ENCODE measurements at places on chromosomes 16 and 17.

DNA sequence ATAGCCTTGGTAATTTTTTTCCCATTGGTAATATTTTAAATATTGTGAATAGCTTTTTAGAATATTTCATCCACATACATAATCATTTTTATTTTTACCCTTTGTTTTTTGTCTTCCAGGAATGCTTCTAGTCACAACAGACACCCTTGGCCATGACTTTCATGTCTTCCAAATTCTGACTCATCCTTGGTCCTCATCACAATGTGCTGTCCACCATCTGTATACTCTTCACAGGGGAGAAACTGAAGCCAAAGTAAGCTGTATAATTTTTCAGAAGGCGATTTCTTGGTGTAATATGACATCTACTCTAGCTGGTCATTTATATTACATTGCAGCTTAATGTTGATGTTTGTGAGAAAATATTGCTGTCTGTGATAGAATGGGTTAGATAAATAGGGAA lies 269.4 kb downstream of the BCAS3 start:
- DNase-seq, result no peak

GRCh38 chr16:57959804-57960203 lies 11.1 kb downstream of the CNGB1 start:
- DNase-seq, result no peak

DNA sequence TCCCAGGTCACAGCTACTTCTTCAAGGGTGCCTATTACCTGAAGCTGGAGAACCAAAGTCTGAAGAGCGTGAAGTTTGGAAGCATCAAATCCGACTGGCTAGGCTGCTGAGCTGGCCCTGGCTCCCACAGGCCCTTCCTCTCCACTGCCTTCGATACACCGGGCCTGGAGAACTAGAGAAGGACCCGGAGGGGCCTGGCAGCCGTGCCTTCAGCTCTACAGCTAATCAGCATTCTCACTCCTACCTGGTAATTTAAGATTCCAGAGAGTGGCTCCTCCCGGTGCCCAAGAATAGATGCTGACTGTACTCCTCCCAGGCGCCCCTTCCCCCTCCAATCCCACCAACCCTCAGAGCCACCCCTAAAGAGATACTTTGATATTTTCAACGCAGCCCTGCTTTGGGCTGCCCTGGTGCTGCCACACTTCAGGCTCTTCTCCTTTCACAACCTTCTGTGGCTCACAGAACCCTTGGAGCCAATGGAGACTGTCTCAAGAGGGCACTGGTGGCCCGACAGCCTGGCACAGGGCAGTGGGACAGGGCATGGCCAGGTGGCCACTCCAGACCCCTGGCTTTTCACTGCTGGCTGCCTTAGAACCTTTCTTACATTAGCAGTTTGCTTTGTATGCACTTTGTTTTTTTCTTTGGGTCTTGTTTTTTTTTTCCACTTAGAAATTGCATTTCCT lies 3.4 kb upstream of the LPCAT2 start:
- no peak for DNase-seq

GRCh38 chr17:79046197-79046915 lies 22.4 kb downstream of the C1QTNF1 start:
- no peak for DNase-seq

DNA sequence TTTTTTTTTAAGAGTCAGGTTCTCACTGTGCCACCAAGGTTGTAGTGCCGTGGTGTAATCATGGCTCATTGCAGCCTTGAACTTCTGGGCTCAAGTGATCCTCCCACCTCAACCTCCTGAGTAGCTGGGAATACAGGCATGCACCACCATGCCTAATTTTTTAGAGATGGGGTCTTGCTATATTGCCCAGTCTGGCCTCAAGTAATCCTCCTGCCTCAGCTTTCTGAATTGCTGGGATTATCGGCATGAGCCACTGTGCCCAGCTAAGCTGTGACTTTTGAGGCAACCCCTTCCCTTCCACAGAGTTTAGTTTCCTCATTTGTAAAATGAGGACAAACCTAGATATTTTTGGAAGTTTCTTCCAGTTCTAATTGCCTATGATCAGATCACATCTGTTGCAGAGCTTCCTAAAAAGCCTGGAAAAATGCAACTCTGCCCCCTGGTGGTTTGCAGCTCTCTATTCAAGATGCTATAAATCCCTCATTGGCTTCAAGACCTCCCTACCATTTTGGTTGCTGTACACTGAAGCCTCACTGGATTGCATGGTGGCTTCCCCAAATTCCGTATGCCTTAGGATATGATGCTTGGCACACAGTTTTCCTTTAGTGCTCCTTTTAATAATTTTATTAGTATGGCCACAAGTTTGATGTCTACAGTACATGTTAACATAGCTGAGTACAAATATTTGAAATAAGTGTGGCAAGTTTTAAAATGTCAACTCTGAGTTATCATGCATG lies 19.3 kb downstream of the GDE1 start:
- DNase-seq, result peak; percentile 53

DNA sequence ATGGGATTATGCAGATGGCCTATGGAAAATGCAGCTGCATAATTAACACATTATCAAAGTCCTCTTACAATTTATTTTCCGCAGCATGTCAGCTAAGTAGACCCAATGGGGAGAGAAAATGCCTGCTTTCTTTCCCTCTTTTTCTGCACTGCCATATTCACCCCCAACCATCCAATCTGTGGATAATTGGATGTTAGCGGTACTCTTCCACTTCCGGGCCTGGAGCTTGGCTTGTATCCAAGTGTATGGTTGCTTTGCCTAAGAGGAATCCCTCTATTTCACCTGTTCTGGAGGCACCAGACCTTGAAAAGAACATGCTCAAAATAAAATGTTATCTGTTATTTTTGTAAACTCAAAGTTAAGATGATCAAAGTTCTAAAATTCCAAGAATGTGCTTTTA lies 41.1 kb upstream of the CACNG3 start:
- no peak for DNase-seq

GRCh38 chr17:73141411-73141810 lies 23.4 kb upstream of the SSTR2 start:
- no peak for DNase-seq

DNA sequence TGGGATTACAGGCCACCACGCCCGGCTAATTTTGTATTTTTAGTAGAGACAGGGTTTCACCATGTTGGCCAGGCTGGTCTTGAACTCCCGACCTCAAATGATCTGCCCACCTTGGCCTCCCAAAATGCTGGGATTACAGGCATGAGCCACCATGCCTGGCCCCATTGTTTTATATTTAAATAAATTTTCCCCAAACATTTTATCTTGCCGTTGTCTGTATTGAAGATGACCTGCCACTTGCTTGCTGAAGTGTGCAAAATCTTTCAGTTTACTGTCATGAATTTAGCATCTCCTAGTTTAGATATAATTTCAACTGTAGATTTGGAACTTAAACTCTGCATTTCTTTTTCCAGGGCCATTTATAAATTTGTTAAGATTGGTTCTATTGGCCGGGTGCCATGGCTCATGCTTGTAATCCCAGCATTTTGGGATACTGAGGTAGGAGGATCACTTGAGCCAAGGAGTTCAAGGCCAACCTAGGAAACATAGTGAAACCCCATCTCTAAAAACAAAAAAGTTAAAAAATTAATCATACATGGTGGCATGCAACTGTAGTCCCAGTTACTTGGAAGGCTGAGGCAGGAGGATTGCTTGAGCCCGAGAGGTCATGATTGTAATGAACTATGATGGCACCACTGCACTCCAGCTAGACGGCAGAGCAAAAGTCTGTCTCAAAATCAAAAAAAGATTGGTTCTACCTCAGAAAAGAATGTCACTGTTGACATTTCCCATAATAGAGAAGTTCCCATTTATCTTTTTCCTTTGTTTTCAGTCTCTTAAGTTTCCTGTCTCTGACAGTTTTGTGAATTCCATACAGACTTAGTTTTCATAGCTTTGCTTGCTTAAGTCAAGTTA lies 84.4 kb downstream of the VMP1 start:
- DNase-seq, result no peak

DNA sequence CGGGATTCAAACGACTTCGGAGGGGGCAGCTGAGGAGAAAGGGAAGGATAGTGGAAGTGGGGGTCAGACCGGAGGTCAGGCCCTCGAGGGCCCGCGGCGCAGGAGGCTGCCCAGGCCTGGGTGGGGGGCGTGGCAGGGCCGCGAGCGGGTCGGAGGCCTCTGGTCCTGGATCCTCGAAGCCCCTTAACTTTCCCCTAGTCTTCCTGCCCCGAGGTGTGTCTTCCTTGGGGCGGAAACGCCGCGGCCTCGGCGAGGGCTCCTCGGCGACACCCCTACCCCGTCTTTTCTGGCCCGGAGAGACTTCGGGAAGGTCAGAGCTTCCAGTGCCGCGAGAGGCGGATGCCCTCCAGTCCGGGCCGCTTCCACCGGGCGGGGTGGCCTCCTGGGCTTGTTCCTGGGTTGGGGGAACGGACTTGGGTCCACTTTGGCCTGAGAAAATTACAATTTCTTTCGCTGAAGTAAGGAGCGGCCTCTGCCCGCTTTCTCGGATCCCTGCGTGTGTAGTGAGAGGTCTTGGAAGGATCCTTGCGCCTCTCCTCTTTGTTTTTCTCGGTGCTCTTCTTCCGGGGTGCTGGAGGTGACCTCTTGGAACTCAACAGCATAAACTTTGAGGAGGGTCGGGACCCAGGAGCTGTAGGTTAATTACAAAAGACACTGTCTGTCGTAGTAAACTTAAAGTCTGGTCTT lies 491 bp downstream of the IST1 start:
- no peak for DNase-seq

GRCh38 chr16:25709213-25709612 lies 17.5 kb downstream of the HS3ST4 start:
- no peak for DNase-seq

- DNase-seq, result no peak
Measured at GRCh38 chr16:57386381-57386951, 14.2 kb downstream of the CX3CL1 start.

- no peak for DNase-seq
Measured at GRCh38 chr17:51650772-51651171, 390.4 kb downstream of the UTP18 start.

DNA sequence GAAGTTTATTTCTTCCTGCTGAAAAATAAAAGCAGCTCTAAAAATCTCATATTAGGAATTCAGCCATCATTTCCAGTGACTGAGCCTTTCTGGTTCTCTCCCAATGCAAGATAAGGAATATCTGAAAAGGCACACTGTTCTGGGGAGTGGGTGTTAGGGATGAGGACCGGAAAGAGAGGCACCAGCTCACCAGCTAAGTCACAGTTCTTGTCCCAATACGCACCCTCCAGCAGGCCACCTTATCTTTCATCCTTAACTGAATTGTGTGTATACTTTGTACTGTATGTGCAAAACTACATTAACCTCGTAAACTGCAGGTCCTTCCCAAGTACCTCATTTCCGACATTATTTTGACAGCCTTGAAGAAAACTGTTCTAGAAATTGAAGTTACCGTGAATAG lies 11.0 kb downstream of the AMFR start:
- DNase-seq, result no peak

DNA sequence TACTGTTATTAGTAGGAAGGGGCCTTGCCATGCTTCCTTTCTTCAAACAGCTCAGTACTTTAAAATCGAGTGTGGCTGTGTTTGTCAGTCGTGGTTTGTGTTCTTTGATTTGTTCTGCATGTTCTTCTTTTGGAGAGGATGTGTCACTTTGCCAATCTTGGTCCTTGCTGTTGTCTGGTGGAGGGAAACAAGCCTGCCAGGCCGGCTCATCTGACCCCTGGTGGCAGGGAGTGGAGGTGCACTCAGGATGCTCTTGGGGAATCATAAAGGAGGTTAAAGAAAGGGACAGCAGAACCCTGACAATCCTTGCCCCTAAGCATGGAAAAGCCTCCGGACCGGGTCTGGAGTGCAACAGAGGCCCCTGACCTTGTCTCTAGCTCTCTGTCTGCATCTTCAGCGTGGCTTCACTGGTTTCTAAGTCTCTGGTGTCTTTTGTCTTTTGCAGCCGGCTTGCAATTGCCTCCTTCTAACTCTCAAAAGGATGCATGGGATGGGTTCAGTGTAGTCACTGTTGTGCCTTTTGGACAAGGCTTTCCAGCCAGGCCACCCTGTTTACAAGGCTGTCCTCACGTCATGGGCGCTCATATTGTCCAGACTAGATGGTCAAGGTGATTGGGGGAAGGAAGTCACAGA lies 135.8 kb downstream of the WWOX start:
- peak; percentile 54 for DNase-seq

DNA sequence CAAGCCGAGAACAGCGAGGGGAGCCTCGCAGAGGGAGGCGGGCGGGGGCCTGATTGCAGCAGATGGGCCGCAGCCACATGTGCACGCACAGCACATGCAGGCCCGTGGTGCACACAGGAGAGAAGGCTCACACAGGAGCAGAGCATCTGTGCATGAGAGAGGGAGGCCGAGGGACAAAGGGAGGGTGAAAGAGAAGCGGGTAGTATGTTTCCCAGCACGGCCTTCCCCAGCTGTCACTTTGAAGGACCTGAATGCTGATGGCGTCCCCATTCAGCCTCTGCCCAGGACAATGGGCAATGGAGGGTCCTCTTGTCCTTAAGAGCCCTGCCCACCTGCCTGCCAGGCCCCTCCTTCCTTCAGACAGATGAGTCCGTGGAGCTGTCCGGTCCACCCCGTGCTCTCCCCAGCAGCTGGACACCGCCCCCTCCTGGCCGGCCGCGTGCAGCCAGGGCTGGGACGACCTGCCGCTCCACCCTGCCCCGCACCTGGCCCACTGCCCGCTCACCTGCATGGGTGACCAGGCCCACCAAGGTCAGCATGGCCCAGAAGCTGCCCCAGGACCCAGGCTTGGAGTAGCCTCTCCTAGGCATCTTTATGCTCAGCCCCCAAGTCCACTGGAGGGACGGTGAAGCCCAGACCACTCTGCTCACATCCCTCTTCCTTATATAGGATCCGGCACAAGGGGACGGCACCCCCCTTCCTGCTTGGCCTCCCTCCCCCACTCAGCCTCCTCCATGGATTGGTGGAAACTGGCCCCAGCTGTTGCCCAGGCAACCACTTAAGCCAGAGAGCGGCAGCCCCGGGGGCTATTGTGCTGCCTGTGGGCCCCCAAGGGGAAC lies at the start of gene BTBD17:
TSS of gene BTBD17 (minus strand) at position 639 of the 839 bp plus-strand sequence. CDS start at position 590, 49 bp downstream.
- DNase-seq, result no peak

DNA sequence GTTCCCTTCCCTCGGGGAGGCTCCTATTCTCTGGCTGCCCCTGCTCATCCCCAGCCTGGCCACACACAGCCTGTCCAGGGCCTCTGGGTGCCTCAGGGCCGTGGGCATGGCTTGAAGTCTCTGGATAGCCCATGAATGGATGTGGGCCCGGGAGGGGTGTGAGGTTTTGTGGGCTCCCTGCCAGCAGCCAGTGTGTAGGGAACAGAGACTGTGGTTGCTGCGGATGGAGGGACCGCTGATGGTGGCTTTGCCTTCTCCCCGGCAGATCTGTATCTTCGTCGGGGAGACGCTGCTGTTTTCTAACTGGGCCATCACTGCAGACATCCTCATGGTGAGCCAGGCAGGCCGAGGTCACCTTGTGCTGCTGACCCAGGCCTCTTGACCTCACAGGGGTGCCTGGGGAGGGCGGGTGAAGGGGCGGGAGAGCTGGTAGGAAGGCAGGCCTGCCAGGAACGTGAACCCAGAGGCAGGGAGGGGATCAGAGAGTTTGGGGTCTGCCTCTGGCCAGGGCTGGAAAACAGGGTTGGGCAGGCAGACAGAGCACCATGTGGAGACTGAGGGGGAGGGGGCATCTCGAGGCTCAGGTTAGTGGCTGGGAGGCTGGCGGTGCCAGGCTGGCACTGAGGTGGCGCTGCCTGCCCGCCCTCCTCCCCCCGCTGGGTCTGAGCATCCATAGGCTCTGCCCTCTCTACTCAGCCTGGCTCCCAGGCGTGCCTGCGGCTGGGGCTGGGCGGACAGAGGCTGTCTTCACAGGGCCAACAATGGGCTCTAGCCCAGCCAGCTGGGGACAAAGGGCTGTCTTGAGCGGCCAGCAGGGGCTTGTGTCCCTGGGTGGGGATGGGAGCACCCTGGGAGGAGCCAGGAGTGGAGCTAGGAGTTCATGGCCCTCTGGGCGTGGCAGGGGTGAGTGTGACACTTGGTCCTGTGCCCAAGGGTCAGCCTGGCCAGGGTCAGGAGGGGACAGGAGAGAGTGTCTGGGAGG lies 21.4 kb downstream of the MYBBP1A start:
- no peak for DNase-seq
